Activated CD4-positive, alpha-beta T cell treated with anti-CD3 and anti-CD28 coated beads, Interleukin-2, amount 50 U/mL, for 48 hours (primary cell): ENCODE measurements at places on chromosomes 12 and 14.

- DNase-seq, result no peak
Observed at GRCh38 chr12:22396253-22396652, 61.7 kb upstream of the ST8SIA1 start.

DNA sequence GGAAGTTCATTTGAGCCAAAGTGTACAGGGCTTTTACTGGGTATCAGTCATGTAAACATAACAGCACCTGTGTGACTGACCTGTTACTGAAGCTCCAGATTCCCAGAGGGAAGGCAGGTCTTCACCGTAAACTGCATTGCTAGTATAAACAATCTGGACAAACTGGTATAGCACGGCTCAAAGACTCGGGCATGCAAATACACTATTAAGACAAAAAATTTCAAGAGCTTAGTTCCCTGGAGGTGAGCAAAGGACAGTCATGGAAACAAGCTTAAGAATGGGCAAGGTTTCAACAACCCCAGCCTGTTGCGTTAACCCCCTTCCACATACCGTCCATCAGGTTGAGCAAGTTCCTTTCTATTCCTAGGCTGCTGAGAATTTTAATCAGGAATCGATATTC lies 9.4 kb downstream of the PARP11 start:
- no peak for DNase-seq

- no peak for DNase-seq
Observed at GRCh38 chr14:59363531-59364226, 101.5 kb downstream of the GPR135 start.

DNA sequence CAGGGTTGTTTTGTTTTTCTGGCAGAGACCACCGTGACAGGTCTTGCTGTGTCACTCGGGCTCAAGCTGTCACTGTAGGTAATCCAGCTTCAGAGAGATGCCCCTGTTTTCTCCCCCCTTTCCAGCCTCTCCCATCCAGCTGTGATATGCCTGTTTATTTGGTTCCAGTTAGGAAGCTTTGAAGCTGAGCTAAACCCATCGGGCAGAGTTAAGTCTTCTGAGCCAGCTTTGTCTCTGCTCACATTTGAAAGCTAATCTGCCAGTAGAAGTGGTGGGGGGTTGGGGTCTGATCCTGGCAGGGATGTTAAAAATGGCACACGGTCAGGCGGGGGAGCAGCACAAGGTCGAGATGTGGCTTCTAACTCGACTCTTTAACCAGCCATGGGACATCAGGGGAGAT lies 130.0 kb downstream of the TSPAN9 start:
- no peak for DNase-seq

- no peak for DNase-seq
Observed at GRCh38 chr12:123744836-123745235, 17.3 kb upstream of the DNAH10 start.

DNA sequence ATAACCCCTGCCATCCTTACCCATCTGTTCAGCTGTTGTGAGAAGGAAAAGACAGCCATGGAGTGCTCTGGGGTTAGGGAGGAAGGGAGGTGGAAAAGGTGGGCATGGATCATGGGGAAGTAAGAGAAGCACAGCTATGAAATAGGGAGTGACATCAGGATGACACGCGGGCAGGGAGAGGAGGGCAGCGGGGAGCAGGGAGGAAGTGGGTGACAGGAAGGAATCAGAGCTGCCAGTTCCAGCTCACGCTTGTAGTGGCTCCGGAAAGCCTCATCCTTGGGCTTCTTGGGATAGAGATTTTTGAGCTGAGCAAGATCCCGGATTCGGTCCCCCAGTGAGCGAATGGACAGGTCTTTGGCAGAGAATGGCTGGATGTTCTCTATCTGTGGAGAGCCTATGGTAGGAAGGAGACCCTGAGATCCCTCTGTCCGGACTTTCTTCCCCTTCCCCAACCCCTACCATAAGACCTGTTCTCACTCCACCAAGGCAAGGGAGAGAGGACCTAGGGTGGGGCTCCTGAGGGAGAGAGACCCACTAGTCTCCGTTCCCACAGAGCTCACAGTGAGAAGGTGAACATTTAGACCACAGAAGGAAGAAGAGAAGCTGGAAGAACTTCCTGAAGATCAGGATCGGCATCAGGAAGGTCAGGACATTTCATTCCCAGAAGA lies 10.3 kb downstream of the NAB2 start:
- no peak for DNase-seq
